ENCODE measurements at places on chromosomes 7 and 10.

- no peak for DNase-seq
Observed at GRCh38 chr10:11231285-11231684, 213.6 kb downstream of the CELF2 start.

DNA sequence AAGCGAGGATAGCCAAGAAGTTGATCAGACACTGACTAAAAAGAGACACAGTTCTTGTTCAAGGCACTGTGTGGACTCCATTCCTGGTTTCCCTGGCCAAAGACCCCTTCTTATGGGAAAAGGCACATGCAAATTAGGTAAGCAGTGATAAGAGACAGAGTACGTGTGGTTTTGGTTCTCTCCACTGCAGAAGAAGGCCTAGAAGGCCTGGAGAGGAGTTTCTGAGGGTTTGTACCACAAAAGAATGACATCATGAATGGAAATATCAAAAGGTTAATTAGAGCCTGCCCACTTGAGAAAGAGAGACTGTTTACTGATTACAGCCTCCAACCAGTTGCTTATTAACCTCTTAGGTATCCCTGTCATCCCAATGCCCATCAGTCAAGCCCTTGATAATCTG lies 137.5 kb downstream of the ZNF365 start:
- no peak for DNase-seq

DNA sequence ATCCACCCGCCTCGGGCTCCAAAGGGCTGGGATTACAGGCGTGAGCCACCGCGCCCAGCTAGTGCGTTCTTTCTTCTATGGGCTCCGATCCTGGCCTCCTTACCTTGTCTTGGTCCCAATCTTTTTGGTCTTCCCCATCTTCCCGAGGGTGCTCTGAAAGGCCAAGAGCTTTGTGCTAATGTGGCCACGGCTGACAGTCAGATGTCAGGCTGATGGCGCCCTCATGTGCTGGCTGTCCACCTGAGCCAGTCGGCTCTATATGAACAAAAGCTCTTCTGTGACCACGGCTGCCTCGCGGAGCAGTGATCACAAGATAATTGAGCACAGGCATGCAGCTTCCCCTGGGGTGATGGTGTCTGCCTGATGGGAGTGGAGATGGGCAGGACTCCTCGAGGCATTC lies 11.0 kb upstream of the AHCYL2 start:
- no peak for DNase-seq

- DNase-seq: no peak
Observed at GRCh38 chr10:76303682-76304316, 872.4 kb downstream of the LRMDA start.

- DNase-seq: no peak
Observed at GRCh38 chr10:124043310-124044142, 49.9 kb downstream of the CHST15 start.

DNA sequence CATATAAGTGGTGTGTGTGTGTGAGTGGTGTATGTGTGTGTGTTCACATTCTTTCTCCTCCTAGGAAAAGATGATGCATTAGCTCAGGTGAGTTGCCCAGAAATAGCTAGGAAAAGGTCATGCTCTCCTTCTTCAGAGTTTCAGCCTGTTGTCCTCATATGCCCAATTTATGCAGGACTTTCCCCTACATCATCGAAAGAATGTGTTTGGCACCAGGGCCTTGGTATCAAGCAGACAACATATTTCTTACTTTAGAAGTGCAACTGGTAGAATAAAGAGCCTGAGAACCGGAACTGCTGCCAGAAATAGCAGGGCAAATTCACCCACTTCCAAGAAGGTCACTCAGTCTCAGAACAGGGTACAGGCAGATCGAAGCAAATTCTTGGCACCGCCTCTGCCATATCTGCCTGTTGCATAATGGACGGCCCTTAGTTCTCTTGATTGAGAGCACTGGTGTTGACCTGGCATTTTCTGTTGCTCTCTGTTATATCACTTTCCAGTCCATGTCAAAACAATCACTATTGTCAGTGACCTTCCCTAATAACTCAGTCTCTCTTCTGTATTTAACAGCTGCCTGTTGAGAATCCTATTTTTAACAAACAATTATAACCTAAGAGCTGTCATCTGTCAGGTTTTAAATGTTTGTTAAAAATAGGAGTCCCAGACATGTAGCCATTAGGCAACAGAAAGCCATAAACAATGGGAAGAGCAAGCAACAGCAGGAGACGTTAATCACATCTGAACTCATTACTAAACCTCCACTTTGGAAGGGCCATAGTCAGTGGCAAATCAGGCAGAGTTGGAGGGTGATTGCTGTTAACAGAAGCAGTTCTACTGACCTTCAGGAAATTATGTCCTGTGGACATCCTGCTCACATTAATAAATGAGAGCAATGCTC lies 20.7 kb downstream of the ADRB1 start:
- DNase-seq: no peak

DNA sequence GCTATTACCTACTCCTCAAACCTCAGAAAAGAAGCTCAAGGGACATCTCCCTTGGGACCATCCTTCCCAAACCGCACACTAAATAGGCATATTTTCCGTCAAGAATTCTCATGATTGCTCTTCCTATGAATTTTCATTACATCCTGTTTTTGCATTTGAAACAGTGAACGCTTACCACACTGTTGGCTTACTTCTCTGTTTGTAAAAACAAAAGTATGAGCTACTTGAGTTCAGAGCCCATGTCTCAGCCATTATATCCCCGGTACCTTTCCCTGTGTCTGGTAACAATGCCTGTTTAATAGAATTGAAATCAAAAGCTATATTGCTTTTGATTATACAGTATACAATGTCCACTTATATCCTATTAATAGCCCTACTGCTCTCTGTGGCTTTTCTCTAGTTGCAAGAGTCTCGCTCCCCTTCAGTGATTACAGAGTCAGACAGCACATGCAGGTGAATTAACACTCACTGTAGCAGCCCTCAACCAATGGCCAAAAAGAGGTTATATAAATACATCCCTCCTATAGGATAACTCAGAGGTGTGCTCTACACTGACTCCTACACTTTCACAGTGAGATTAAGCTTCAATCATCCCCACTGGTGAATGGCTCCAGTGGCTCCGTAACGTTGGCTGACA lies 264.4 kb downstream of the SORCS1 start:
- no peak for DNase-seq

DNA sequence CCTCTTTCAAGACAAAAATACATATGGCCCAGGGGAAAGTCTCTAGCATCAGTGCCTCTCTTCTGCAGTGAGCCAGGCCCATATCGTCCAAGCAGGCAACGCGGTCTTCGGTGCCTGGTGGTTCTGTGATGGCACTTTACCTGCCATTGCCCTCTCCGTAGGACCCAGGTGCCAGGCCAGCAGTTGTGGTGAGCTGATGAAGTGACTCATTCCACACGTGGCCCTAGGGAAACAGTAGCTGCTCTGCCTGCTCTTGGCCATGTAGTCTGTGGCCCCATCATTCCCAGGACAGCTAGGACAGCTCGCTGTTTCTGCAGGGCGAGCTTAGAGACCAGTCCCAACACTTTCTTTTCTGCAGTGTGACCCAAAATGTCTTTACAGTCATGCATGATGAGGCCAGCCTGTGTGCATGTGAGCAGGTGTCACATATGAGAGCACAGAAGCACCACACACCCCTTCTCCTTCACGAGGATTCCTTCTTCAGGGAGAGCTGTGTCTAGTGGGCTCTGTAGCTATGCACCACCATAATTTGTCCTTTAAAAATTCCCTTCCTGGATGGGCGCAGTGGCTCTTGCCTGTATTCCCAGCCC lies 39.0 kb downstream of the SVIL start:
- no peak for DNase-seq

DNA sequence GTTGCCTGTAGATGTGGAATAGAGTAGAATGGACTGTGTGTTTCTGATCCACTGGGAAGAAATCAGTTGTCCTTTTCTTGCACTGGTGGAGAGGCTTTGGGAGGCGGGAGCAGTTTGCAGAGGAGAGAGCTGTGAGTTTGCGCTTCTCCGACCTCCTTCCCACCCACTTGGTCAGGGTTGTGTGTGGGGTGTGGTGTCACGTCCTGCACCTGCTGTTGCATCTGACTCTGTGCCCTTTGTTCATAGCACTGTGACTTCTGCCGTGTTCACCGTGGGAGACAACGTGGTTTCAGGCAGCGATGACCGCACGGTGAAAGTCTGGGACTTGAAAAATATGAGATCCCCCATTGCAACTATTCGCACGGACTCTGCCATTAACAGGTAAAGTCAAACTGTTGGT lies 67.8 kb downstream of the WDR37 start:
- DNase-seq: no peak

GRCh38 chr7:64997927-64998391 lies 7.1 kb upstream of the ZNF117 start:
- DNase-seq: no peak

DNA sequence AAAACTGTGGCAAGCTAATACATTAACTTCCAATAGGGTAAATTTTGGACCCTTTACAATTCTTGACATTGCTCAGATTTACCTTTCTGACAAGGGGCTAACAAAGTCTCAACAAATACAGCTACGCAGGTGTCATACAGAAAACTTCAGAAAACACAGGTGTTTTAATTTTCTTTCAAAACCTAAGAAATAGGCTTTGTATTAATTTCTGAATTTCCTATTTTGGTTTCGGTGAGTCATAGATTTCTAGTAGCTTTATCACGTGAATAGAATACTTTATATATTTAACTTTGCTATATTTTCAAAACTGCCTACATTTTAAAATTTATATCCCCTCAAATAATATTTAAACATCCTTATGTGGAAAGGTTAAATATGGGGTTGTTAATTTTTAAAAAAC lies 215.3 kb downstream of the DGKB start:
- DNase-seq: no peak

GRCh38 chr10:131146790-131147189 lies 164.7 kb downstream of the TCERG1L start:
- no peak for DNase-seq

DNA sequence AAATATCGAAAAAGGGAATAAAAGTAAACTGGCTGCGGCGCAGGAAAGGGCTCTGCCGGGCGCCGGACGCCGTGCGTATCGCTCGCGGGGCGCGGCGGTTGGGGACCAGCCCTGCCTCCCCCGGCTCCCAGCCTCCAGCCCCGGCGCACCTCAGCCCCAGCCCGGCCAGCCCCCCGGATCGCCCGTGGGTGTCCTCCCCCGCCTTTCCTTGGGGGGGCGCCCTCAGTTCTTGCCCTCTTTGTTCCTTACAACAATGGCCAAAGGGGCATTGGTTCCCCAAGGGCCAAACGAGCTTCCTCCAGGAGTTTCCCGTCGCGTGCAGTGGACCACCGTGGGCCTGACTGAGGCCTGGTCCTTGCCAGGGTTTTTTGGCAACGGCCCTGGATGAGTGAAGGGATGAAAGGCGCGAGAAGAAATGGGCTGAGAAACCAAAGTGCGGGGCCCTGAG lies 1.2 kb downstream of the MACROH2A2 start:
- no peak for DNase-seq

DNA sequence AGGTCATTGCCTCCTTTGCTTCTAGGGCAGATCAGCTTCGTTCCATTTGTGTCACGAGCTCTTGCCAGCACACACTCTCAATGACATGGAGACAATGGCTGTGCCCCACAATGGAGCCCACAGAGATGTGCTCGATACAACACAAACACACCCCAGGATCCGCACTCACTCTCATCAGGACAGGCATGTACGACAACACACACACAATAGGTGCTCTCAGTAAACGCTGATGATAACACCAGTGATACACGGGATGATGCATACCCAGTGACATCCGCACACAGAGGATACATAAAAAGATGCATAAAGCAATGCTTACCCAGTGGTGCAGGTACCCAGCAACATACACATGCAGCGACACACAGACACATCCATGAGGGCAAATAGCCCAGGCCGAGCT lies 61.2 kb upstream of the LBX1 start:
- no peak for DNase-seq

- no peak for DNase-seq
Observed at GRCh38 chr10:1293636-1294435, 237.7 kb downstream of the WDR37 start.

- DNase-seq: no peak
Observed at GRCh38 chr10:34859170-34859569, 44.1 kb upstream of the PARD3 start.

DNA sequence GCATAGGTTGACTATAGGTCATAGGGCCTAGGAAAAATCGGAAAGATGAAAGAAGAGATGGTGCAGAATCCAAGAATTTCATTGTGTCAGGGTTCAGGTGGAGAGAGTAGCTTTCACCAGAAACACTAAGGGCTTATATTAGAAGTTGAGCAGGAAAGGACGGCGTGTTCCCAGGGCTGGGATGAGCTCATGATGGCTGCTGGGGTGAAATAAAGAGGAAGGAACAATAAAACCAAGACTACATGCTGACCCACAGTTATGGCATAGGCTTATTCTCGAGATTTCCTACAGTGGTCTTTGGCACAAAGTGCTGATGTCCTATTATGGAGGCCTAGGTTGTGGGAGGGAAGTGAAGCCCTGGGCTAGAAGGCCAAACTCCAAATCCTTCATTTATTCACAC lies 195.8 kb downstream of the PTEN start:
- DNase-seq: no peak

- no peak for DNase-seq
Observed at GRCh38 chr10:125538947-125539731, 143.8 kb downstream of the TEX36 start.

- DNase-seq: no peak
Observed at GRCh38 chr10:74836877-74837276, 10.5 kb downstream of the KAT6B start.

DNA sequence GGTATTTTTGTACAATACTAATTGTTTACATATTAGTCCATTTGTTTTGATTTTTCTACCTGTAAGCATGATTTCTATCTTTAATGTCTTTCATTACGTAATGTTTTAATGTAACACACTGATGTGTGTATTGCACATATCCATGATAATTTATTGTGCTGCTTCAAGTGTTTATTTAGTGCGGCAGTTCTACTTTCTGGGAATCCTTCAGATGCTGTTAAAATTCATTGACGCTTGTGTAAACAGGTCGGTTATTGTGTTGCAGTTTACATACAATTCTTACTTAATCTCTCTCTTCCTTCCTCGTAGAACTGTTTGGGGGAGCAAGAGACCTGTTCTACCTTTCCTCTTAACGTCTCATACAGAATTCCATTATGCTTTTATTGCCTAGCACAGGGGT lies 6.9 kb downstream of the TMEM60 start:
- no peak for DNase-seq

- peak; percentile 14 for DNase-seq
Observed at GRCh38 chr10:21497177-21497807, 28.2 kb downstream of the SKIDA1 start.

GRCh38 chr7:102286237-102287110 lies at the start of gene SH2B2:
Gene SH2B2, plus strand, starts transcription at chr7:102286868. Its CDS starts 13,683 bp downstream, at chr7:102300551.
- peak; percentile 79 for DNase-seq

GRCh38 chr10:91593834-91594233 lies 39.0 kb downstream of the PPP1R3C start:
- no peak for DNase-seq

- DNase-seq: no peak
Observed at GRCh38 chr7:117759950-117760640, 113.1 kb downstream of the CTTNBP2 start.

- no peak for DNase-seq
Observed at GRCh38 chr10:89120931-89121763, 86.0 kb downstream of the CH25H start.

GRCh38 chr10:43524434-43525247 lies 49.8 kb downstream of the ZNF239 start:
- DNase-seq: no peak

- no peak for DNase-seq
Observed at GRCh38 chr10:28411648-28412047, 108.8 kb upstream of the MPP7 start.
